Stimulated activated CD4-positive, alpha-beta T cell treated with anti-CD3 and anti-CD28 coated beads, Interleukin-15, amount 100 ng/mL, for 48 hours (primary cell): ENCODE measurements at places on chromosomes 5 and 9.

GRCh38 chr5:66898241-66898995 is 298.2 kb downstream of the CD180 start:
- DNase-seq, result no peak

DNA sequence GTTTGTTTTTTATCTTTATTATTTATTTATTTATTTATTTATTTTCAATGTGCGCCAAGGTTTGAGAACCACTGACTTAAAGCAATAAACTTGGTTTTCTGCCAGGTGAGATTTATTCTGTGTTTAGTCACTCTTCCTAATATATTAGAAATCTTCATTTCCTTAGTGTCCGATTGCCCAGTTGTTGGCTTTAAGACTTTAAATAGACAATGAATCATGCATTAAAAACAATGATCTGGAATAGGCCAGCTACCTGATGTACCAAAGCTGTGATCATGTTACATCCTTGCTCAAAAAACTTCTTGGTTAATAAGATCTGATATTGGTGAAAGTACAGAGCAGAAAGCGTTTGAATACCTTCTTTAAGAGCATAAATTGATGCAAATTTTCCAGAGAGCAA is 52.1 kb upstream of the ERBIN start:
- DNase-seq, result no peak

GRCh38 chr9:7935681-7936080 is 136.1 kb upstream of the DMAC1 start:
- DNase-seq, result no peak

DNA sequence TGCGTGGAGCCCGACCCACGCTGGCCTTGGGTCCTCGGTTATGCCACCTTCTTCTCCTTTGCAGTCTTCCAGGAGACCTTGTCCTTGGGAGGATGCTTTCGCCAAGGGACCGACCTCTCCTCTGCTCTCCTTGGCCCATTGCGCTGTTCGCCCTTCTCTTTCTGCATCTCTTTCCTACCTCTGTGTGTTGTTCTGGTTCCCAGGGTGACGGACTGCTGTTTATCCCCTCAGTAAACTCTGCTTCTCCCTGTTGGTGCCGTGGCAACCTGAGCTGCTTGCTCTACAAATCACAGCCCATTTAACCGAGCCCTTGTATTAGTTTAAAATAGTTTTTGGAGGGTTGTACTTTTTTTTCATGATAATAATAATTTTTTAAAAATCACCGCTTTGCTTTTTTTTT is 97.9 kb downstream of the DAPK1 start:
- DNase-seq, result no peak

- no peak for DNase-seq
Observed at GRCh38 chr5:17952231-17952630, 318.0 kb downstream of the TAF11L14 start.
